ENCODE measurements at places on chromosomes 6 and 20.
A peak's percentile ranks its signal among the peaks of the same experiment; 100 is the strongest.

- DNase-seq, result no peak
Measured at GRCh38 chr6:106599440-106599839, 29.9 kb downstream of the RTN4IP1 start.

DNA sequence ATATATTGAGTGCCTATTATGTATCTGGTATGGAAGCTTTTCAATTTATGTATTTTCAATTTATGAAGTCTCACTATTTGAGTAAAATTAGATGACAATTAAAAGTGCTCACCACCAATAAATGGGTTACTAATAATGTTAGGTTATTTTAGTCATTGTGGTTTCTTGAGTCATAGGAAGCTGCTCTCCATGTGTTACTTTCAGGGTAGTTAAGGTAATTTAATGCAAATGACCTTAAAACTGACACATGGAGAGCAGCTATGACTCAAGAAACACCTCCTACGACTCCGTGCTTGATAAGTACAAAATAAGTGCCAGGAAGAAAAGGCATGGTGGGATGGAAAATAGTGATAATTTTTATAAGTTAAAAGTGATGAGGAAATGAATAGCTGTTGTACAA lies 16.5 kb upstream of the TINAG start:
- DNase-seq, result peak; percentile 74

- no peak for DNase-seq
Measured at GRCh38 chr20:59354460-59354859, 54.0 kb downstream of the EDN3 start.

GRCh38 chr6:111307275-111307858 lies 175.7 kb downstream of the REV3L start:
- no peak for DNase-seq

DNA sequence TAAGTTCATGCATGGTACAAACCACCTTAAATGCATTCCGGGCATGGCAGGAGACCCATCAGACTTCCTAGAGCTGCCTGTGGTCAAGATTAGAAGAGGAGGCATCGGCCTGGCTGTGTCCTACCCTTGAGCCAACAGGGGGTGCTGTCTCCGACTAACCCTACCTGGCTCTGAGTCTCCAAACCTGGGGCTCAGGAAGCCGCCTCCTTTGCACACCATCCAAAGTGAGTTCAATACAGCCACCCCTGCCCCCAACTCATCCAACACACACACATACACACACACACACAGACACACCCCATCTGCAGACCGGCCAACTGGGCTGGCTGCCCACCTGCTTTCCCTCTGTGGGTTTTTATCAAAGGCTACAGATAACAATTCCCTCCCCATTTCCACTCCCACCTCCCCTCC lies 77.0 kb downstream of the JPH2 start:
- no peak for DNase-seq

- no peak for DNase-seq
Measured at GRCh38 chr20:38228436-38228835, 32.1 kb downstream of the KIAA1755 start.

DNA sequence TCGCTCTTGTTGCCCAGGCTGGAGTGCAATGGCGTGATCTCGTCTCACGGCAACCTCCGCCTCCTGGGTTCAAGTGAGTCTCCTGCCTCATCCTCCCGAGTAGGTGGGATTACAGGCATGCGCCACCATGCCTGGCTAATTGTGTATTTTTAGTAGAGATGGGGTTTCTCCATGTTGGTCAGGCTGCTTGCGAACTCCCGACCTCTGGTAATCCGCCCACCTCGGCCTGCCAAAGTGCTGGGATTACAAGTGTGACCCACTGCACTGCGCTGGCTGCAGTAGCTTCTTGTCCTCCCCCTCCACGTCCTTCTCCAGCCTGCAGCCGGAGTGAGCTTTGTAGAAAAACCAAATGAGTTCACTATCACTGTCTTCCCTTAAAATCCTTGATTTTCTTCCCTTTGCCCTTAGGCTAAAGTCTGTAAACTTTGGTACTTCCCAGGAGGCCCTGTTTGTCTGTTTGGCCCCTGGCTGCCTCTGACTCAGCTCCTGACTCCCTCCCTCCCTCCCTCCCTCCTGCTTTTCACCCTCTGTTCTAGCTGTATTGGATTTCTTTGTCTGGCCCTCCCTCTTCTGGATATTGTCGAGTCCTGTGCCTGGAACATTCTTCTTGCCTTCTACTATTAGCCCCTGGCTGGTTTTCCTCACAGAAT lies 12.9 kb downstream of the PARD6B start:
- DNase-seq, result peak; percentile 90

DNA sequence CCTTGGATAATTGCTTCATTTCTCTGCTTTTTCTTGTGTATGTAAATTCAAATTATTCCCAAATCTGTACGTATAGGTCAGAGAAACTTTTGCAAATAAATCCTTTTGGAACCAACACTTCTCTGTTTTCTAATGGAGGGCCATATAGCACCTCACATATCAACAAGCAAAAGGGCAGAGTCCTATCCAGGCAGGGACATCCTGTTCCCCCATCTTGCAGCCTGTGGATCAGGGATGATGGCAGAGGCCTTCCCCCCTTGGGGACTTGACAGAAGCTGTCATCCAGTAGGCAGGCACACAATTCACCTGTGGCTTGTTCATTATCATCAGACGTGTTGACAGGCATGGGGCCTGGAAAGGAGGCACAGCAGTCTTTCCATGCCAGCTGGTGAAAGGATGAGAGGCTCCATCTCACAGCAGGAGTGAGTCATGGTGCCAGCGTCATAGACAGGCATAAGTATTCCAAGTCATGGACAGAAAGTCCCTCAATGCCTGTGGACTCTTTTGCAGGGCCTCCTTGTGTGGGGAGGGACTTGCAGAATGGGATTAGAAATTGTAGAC lies 31.8 kb upstream of the PLEKHG1 start:
- DNase-seq, result no peak

DNA sequence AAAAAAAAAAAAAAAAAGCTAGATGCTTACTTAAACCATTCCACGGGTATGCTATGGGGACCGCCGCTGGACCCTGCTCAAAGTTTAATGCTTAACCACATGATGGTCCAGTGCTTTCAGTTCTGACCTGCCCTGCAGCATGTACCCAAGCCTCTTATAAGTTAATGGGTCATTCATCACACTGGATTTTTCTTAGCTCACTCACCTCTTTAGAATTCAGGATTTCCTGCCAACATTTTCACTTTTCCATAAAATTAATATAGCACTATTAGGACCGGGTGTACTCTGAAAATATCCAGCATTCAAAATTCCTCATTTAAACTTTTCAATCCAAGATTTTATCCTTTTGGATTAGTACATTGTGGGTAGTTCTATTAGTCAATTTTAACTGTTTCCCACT lies 140.8 kb downstream of the ALDH8A1 start:
- DNase-seq, result peak; percentile 33

DNA sequence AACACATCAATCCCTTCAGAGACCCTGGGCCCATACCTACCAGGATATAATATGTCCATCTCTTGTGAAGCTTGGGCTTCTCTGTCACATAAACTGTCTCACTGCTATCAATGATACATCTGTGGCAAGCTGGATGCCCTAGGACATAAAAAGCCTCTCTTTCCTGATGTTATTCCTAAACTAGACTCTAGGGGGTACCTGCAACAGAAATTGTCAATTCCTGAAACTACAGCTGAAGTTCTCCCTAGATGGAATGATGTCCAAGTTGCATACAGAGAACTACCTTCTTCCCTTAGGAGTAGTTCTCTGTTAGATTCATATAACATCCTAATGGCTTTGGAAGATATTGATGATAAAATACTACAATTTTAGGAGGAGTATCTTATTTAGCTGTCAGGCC lies 35.8 kb downstream of the TBX18 start:
- peak; percentile 32 for DNase-seq

DNA sequence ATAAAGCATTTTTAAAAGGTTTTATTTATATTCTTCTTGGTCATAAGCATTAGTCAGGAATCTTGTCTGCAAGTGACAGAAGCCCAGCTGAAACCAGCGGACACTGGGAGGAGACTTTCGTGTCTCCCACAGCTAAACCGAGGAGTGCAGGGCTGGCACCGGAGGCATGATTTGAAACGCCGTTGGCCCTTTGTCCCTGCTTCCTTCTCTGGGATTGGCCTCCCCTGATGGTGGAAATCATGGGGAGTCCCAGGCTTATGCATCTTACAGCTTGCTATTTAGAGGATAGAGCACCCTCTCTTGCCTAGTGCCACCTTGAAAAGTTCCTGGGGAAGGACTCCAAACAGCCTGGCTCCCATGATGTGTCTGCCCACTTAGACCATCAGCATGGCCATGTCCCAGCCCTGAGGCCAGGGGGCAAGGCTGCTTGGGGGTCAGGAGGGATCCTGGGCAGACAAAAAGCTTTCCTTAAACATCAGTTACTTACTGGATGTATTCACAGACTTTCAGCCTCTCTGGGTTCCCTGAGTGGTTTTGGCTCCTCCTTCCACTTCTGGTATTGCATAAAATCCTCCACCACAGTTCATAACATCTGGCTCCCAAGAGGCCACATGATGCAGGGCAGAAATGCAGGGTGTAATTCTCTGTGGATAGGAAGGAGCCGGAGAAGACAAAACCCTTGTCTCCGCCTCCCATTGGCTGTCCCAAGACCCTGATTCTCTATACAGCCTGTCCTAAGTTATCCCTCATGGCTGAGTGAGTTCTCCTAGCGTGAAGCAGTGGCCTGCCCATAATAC lies 49.3 kb upstream of the INSM1 start:
- DNase-seq, result no peak

DNA sequence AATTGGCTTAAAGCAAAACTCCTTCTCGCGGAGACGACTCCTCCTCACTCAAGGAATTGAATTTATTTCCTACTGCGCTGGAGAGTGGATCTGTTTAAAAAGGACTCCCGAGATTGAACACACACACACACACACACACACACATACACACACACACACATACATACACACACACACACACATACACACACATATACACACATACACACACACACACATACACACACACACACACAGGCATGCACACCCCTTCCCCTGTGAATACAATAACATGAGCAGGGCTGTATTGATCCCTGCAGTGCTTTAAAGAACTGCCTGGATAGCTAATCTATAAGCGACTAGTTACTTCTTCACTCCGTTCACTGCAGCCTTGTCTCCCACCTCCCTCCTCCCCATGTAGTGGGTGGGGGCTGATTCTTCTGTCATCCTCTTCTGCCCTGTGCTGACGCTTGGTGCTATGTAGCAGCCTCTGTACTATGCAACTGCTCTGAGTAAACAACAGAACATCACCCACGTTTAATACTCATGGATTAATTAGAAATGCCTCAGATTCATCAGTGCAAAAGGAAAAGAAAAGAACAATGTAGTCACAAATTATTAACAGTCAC lies 549.0 kb downstream of the CDH26 start:
- DNase-seq, result no peak

DNA sequence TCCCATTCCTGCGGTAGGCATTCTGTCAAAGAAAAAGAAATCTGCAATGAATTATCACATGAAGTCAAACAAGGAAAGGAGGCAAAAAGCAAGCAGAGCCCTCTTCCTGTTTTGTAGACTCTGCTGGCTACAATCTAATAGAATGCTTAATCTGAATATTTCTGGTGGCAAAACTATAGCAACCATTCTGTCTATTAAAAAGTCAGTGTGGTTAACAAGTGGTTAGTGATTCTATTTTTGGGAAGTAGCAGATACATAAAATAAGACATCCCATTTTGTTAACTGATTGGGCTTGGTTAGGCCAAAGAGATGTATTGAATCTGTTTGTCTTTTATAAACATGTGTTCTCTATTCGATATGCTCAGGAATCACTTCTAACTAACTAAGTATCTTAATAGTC lies 442.3 kb downstream of the CDC5L start:
- no peak for DNase-seq

GRCh38 chr20:62717933-62718332 lies 9.3 kb downstream of the NTSR1 start:
- DNase-seq, result no peak

DNA sequence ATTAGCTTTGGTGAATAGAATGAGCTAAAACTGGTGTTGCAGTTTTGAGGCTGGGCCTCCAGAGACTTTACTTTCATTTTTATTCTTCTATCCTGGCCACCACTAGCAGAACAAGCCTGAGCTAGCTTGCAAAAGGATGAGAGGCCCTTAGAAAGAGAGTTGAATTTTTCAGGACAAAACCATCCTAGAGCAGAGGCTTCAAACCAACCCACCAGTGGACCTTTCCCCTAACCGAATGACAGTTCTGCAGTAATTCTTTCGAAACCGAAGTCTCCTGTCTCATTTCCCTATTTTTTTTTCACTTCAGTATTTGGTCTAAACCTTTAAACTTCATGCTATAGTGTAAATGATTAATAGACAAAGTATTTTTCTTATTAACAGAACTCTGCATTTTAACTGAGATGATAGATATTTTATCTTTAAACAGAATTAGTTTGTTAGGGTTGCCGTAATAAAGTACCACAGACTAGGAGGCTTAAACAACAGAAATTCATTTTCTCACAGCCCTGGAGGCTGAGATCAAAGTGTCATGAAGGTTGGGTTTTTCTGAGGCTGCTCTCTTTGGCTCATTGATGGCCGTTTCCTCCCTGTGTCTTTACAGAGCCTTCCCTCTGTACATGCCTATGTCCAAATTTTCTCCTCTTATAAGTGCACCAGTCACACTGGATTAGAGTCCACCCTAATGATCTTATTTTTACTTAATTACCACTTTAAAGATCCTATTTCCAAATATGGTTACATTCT lies 80.6 kb upstream of the PAK5 start:
- DNase-seq, result no peak

GRCh38 chr6:167467793-167468431 lies 143.0 kb downstream of the TTLL2 start:
- no peak for DNase-seq

- DNase-seq, result no peak
Measured at GRCh38 chr6:138577151-138577915, 78.0 kb upstream of the NHSL1 start.

- no peak for DNase-seq
Measured at GRCh38 chr20:63292292-63292701, 689 bp upstream of the COL20A1 start.

DNA sequence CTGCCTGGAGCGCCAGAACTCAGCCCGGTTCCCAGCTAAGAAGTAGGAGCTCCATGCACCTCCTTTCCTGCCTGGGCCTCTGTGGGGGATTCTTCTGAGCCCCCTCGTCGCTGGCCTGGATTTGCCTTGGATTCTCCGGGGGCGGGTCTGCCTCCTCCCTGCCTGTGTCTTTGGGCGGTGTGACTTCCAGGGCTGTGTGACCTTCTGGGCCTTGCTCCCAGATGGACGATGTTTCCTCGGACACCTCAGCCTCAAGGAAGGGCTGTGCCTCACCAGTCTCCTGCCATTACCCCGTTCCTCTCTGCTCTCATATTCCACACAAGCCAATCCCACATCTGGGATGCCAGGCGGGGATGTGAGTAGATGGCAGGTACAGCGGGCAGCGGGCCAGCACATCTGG lies 76.8 kb downstream of the ERMARD start:
- DNase-seq, result no peak

GRCh38 chr6:122286512-122286911 lies 112.9 kb upstream of the HSF2 start:
- DNase-seq, result no peak

Measured in astrocyte of the spinal cord (primary cell).